Stimulated activated CD4-positive, alpha-beta T cell treated with anti-CD3 and anti-CD28 coated beads, Interleukin-15, amount 100 ng/mL, for 48 hours (primary cell): ENCODE measurements at places on chromosomes 13 and 19.

DNA sequence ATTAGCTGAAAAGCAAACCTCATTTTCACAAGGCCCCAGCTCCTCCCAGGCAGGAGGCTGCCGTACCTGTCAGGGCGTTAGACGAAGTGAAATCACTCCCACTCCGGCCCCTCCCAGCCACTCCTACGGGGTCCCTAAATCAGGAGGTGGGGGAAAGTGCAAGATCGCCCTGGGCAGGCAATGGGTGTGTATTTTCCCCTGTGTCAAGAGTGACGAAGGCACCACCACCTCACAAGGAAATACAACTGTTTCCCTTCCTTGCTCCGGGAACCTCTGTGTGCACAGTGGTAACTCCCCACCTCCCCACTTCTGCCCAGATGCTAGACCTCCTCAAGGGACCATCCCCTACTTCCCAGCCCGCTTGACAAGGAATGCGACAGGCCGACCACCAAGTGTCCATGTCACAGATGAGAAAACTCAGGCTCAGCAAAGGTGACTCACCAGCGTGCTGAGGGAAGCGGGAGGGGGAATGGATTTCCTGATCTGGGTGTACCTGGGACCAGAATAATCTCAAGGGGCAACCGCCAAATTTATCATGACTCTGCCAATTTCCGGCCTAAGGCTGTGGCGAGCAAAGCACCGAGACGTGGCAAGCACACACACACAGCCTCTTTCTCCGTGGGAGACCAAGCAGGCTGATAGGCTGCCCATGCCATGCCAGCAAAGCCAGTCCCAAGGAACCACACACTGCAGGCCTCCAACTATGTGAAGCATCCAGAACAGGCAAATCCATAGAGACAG, 7.3 kb downstream of the PPP6R1 start:
- no peak for DNase-seq

- DNase-seq = no peak
Measured at GRCh38 chr19:5857203-5858081, 6.2 kb upstream of the FUT3 start.

GRCh38 chr13:41917641-41918040, 43.3 kb downstream of the VWA8 start:
- DNase-seq = no peak

- peak; percentile 76 for DNase-seq
Measured at GRCh38 chr13:79481685-79482052, 714 bp downstream of the NDFIP2 start.

GRCh38 chr19:742540-743075, 8.3 kb upstream of the MISP start:
- DNase-seq = no peak

- no peak for DNase-seq
Measured at GRCh38 chr19:30373593-30373992, 1.4 kb downstream of the ZNF536 start.

DNA sequence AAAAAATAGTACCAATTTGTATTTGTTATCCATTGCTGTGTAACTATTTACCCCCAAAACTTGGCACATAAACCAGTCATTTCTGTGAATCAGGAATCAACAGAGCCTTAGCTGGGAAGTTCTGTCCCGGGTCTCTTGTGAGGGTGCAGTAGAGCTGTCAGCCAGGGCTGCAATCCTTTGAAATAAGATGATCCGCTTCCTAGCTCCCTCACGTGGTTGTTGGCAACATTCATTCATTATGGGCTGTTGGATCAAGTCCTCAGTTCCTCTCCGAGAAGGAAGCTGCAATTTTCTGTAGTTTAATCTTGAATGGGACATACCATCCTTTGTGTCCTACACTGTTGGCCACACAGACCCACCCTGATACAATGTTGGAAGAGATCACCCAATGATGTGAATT, 277.2 kb downstream of the SUCLA2 start:
- DNase-seq = no peak

DNA sequence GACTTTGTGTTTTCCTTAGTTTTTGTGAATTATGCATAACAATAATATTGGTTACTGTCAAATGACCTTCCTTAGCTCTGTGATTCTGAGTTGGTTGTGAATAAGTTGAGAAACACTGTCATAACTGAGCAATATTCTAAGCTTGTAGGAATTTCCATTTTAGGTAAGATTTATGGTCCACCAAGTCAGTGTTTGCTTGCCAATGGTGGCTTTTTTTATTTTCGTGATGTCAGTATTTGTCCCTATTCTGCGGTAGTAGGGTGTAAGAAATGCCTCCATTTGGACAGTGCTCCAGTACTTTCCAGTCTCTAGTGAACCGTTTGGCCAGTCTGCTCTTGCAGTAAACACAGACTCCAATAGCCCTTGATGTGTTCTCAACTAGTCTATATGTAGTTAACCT, 94.7 kb downstream of the FRY start:
- DNase-seq = no peak

DNA sequence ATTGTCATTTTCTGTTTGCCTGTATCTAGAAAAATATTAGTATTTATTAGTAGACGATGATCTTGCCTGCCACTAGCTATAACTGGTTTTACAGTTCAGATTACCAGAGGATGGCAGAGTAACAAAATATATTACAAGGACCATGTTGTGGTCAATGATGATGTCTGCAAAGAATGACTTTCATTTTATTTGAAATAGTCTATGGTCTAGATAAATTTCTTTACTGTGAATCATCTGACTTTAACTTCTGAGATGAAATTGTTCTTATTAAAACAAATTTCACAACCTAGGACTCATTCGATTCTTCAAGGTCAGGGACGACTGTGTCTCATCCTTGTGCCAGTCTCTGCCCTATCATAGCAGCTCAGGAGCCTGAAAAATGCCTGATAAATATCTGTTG, 637.8 kb upstream of the KLF12 start:
- no peak for DNase-seq

DNA sequence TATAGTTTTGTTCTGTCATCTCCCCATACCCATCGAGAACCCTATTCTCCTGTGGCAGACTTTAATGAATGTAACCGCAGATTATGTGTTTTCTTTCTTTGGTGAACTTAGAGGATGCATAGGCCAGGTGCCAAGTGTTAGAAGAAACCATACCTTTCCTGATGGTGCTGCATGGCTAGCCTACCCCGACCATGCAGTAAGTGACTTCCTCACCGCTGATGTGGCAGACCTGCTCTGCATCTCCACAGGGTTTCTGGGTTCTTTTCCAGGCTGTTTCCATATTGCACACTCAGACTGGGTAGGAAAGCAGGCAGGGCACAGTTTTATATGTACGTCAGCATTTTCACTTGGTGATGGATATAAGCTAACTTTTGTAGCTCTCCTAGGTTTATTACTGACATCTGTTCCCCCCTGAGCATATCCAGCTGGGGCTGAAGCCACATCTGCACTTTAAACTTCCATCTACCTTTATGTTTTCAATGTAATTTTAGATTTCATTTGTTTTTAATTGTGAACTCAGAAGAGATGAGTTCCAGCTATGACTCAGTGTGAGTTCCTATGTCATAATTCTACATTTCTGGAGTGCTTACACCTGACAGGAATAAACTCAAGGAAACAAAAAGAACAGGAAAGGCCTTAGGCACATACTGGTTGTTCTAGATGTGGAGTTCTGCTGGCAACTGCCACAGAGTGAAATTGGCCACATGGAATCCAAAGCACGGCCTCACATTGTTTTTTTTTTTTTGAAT, 42.3 kb downstream of the LRCH1 start:
- no peak for DNase-seq

DNA sequence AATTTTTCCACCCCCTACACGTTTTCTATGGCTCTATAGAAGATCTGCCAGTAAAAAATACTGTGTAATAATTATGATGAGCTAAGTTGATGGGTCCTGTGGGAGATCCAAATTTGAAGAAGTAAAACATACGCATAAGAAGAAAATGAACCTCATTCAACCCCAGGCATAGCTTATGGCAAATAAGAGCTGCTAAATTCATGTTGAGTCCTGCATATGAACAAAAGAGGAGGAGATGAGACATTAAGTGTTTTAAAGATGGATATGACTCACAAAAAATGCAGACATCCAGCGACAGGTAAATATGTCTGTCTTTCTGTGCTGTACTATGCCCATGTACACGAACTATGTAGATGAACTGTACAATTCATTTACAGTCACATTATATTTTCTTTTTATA, 101.9 kb downstream of the LIG4 start:
- no peak for DNase-seq

GRCh38 chr13:71838842-71839241, 28.2 kb downstream of the DACH1 start:
- DNase-seq = no peak

GRCh38 chr13:111031531-111031961, 83.6 kb upstream of the ARHGEF7 start:
- peak; percentile 7 for DNase-seq

DNA sequence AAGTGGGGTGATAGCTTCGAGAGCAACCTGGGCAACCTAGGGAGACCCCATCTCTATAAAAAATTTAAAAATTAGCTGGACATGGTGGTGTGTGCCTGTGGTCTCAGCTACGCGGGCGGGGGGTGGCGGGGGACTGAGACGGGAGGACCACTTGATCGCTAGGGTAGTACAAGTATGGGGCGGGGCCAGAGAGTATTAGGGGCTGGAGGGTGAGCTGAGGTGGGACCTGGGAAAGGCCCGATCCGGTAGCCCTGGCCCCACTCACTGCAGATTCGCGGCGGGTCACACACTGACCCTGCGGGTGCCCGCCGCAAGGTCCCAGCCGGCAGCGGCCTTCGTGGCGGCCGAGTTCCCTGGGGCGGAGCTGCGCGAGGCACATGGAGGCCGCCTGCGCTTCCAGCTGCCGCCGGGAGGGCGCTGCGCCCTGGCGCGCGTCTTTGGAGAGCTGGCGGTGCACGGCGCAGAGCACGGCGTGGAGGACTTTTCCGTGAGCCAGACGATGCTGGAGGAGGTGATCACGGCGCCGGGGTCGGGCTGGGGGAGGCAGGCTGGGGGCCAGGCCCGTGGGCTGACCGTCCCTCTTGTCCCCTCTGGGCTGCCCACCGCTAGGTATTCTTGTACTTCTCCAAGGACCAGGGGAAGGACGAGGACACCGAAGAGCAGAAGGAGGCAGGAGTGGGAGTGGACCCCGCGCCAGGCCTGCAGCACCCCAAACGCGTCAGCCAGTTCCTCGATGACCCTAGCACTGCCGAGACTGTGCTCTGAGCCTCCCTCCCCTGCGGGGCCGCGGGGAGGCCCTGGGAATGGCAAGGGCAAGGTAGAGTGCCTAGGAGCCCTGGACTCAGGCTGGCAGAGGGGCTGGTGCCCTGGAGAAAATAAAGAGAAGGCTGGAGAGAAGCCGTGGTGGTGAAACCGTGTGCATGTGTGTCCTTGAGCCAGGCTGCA, 2.0 kb upstream of the ARHGAP45 start:
- peak; percentile 69 for DNase-seq

DNA sequence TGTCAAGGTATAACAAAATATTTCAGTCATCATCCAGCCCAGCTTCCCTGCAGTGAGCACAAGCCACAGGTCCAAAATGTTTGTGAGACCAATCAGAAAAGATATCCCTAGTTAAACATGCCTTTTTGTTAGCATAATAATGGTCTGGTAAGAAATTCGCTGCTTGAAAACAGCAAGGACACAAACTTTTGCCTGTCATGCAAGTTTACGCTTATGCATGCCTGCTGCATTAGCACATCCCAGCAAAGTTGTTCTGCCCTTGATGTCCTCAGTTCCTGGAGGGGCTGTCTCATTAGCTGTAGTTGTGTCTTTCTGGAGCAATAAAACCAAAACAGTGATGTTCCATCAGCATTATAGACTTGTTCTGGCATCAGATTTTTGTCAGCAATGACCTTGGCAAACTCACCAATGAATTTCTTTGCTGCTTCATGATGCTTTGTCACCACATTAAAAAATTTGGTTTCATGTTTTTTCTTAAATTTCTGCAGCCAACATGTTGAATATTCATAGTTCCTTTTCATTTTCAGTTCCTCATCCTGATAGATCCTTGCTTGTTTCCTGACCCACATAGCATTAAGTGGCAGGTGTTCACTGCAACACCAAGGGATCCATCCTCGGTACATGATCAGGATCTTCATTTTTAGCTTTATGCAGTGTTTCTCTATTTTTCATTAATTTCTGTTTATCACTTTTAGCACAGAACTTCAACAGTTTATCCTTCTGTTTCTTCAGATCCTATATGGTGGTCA, 72.0 kb upstream of the GPR183 start:
- no peak for DNase-seq

DNA sequence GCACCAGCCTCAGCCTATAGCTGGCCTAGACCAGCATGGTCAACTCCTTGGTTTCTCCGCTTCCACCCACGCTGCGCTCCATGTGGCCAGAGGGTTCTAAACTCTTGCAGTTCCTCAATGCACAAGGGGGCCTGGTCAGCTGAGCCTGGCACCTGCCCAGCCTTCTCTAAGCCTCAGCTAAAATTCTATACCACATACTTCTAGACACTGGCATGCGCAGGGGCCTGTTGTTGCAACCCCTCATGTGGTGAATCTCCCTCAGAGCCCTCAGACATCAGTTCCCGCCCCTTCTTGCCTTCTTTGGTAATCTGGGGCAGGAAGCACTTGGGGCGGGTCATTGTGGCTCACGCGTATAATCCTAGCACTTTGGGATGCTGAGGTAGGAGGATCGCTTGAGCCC, 19.7 kb upstream of the LDLR start:
- DNase-seq = no peak

- no peak for DNase-seq
Measured at GRCh38 chr13:104382951-104383350, 1316.7 kb upstream of the SLC10A2 start.
